BJ (cell line): ENCODE measurements at places on chromosomes 11 and 22. TPM values are rescaled to one million over a fixed set of nuclear protein-coding genes. Genes with fewer than 3 reads are reported as not detected.

Gene ADM2
- polyA plus RNA-seq = 8.1 and 16.0 TPM in 2 replicates

Gene OR4A15
- polyA plus RNA-seq = not detected in 2 replicates

Gene FAM181B
- not detected in 2 replicates for polyA plus RNA-seq

Gene MRPL16
- polyA plus RNA-seq = 46.6 and 47.0 TPM in 2 replicates

Gene ROBO4
- polyA plus RNA-seq = 0.10 and 0.26 TPM in 2 replicates

Gene GDPD4
- not detected in 2 replicates for polyA plus RNA-seq

Gene PANX3
- not detected in 2 replicates for polyA plus RNA-seq

Gene PIWIL4
- 1.6 and 2.7 TPM in 2 replicates for polyA plus RNA-seq
